A549 treated with CORT108297 at 1 μM for 4 hours (cell line): ENCODE measurements at places on chromosomes 7 and 10. TPM values are rescaled to one million over a fixed set of nuclear protein-coding genes. Genes with fewer than 3 reads are reported as not detected.

The ADGRA1 gene
- 0.05 to 0.16 TPM (median 0.09 TPM) in 4 of 5 replicates, not detected in the other for total RNA-seq

The RBP3 gene
- total RNA-seq = not detected in 5 replicates

The TMEM196 gene
- not detected in 5 replicates for total RNA-seq

The ADRA2A gene
- total RNA-seq = 0.02 to 0.05 TPM (median 0.03 TPM) in 4 of 5 replicates, not detected in the other

The CRTAC1 gene
- total RNA-seq = 1.2 to 1.9 TPM (median 1.4 TPM) in 5 replicates

The OR2A42 gene
- total RNA-seq = not detected in 5 replicates

The UFSP1 gene
- 3.7 to 7.5 TPM (median 5.2 TPM) in 5 replicates for total RNA-seq

The PLXNA4 gene
- 0.97 to 1.9 TPM (median 1.4 TPM) in 5 replicates for total RNA-seq

The GATA3 gene
- 4.5 to 6.0 TPM (median 5.5 TPM) in 5 replicates for total RNA-seq

The CALHM2 gene
- total RNA-seq = 4.5 to 7.6 TPM (median 6.0 TPM) in 5 replicates

The XRCC2 gene
- total RNA-seq = 3.7 to 6.3 TPM (median 5.4 TPM) in 5 replicates

The METTL2B gene
- total RNA-seq = 22.0 to 26.5 TPM (median 25.2 TPM) in 5 replicates

The SFTPD gene
- total RNA-seq = 0.23 to 0.66 TPM (median 0.31 TPM) in 4 of 5 replicates, not detected in the other
